ENCODE measurements at places on chromosomes 6 and 20. TPM values are rescaled to one million over a fixed set of nuclear protein-coding genes. Genes with fewer than 3 reads are reported as not detected.

GRCh38 chr20:51220293-51220706 lies 197.4 kb upstream of the KCNG1 start:
- no peaks in the 10 kb centered on the region for H3K36me3 ChIP-seq
- DNase-seq: peak; percentile 78
- no peak overlapping the region for H3K4me3 ChIP-seq
- no peak overlapping the region for H3K27ac ChIP-seq
- peaks cover 61% of the 10 kb centered on the region for H3K27me3 ChIP-seq
- H3K4me1 ChIP-seq: peaks cover 13% of the 10 kb centered on the region

GRCh38 chr20:26207237-26207966 lies 510.7 kb upstream of the ZNF337 start:
- DNase-seq: no peak
- no peak overlapping the region for H3K4me3 ChIP-seq
- H3K27ac ChIP-seq: no peak overlapping the region
- H3K36me3 ChIP-seq: no peaks in the 10 kb centered on the region

TCF21 gene
- total RNA-seq: not detected

GRCh38 chr6:75234126-75234865 lies 9.3 kb downstream of the COX7A2 start:
- H3K27ac ChIP-seq: no peak overlapping the region
- no peak for DNase-seq
- no peak overlapping the region for H3K4me3 ChIP-seq
- H3K36me3 ChIP-seq: peaks cover 17% of the 10 kb centered on the region
- no peaks in the 10 kb centered on the region for H3K27me3 ChIP-seq

DNA sequence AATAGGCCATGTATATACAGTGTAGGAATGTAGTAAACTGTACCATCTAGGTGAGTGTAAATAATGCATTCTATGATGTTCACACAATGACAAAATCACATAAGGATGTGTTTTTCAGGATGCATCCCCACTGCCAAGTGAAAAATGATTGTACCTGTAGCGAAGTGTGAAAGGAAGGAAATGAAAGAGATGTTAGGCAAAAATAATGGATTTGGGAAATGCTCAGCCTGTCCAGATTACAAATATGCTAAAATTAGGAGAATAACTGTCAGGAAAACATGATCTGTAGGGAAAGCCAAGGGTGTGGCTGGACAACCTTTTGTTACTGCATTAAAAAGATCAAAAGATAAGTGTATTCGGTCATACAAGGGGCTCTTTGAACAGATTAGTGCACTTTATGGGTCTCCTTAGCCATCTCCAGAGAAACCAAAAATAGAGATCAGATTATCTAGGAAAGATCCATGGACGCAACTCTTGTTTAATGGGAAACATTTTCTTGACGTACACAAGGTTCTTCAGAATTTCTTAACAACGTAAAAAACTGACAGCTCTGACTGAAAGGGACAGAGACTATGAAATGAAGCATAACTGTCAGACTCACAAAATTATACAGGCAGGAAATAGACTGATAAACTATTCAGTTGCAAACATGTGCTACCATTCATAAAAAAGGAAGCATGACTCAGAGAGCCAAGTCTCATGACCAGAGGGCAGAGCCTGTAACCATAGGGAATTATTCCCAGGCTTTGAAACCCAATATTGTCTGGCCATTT lies 253.6 kb upstream of the RAB32 start:
- H3K36me3 ChIP-seq: no peaks in the 10 kb centered on the region
- peaks cover 13% of the 10 kb centered on the region for H3K4me1 ChIP-seq
- DNase-seq: no peak
- no peaks in the 10 kb centered on the region for H3K27me3 ChIP-seq
- no peak overlapping the region for H3K4me3 ChIP-seq
- H3K27ac ChIP-seq: no peak overlapping the region

ADGB gene
- not detected for total RNA-seq

DNA sequence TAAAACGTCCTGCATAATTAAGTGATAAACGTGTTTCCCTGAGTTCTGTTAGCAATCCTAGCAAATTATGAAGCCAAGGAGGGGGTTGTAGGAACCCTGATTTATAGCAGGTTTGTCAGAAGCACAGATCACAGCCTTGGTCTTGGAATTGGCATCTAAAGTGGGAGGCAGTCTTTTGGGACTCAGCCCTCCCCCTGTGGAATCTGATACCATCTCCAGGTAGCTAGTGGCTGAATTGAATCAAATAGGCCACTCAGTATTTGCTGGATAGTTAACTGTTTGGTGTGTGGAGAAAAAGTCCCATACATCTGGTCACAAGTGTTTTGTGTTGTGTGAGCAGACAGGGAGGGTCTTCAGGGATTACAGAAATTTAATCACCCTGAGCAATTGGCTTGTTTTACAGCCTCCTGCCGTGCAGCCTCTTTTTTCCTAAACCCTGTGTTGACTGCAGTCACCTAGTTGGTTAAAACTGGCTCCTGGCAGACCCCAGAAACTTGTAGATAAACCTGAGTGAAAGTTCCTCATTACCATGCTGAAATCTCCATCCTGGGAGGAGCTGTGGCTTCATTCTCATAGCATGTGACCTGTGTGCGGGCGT lies 19.0 kb upstream of the KIFC1 start:
- H3K4me1 ChIP-seq: peaks cover 26% of the 10 kb centered on the region
- no peak for DNase-seq
- H3K36me3 ChIP-seq: no peaks in the 10 kb centered on the region

GRCh38 chr6:43303751-43304331 lies 4.8 kb downstream of the CRIP3 start:
- no peak for DNase-seq
- H3K27ac ChIP-seq: no peak overlapping the region
- peaks cover 37% of the 10 kb centered on the region for H3K27me3 ChIP-seq
- no peak overlapping the region for H3K4me3 ChIP-seq
- H3K4me1 ChIP-seq: no peaks in the 10 kb centered on the region

GRCh38 chr20:45309075-45309474 lies 976 bp upstream of the MATN4 start:
- no peak for DNase-seq
- H3K4me1 ChIP-seq: no peaks in the 10 kb centered on the region
- no peak overlapping the region for H3K27ac ChIP-seq
- peaks cover 72% of the 10 kb centered on the region for H3K27me3 ChIP-seq
- no peaks in the 10 kb centered on the region for H3K36me3 ChIP-seq

DNA sequence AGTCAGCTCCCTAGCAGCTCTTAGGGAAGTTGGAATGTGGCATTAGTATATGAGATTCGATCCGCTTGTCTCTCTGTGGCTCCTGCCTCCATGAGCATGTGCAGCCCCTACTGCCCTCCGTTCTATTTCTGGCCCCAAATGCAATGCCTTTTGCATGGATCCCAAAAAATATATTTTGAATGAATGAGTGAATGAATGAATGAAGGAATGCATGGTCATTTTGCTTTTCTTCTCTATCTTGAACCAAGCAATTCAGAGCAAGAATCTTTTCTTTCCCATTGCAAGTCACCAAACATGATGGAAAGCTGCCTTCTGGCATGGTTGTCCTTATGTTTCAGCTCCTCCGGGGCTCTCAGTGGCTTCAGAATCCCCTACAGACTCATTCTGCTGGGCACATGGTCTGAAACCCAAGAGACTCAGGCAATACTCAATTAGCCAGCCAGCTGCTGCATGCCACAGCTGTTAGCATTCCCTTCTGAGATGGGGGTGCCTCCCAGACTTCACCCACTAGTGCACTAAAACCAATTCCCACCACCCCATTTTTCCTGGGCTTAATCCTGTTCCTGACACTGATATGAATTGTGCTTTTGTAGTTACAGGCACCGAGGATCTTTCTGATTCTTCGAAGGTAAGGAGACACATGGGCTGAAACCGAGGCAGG lies 2.6 kb upstream of the IYD start:
- peaks cover 4% of the 10 kb centered on the region for H3K36me3 ChIP-seq
- H3K4me1 ChIP-seq: peaks cover 9% of the 10 kb centered on the region
- no peak overlapping the region for H3K27ac ChIP-seq
- no peak for DNase-seq
- no peak overlapping the region for H3K4me3 ChIP-seq

GRCh38 chr20:21301940-21302663 lies 1.0 kb upstream of the XRN2 start:
- H3K27ac ChIP-seq: peak overlapping the region; percentile 90
- no peaks in the 10 kb centered on the region for H3K27me3 ChIP-seq
- H3K36me3 ChIP-seq: peaks cover 26% of the 10 kb centered on the region
- H3K4me3 ChIP-seq: peak overlapping the region; percentile 73
- no peak for DNase-seq

GPSM3 gene
- 6.2 TPM for total RNA-seq

MEA1 gene
- total RNA-seq: 115 TPM

LY6G6D gene
- not detected for total RNA-seq

TCP1 gene
- 357 TPM for total RNA-seq

DNA sequence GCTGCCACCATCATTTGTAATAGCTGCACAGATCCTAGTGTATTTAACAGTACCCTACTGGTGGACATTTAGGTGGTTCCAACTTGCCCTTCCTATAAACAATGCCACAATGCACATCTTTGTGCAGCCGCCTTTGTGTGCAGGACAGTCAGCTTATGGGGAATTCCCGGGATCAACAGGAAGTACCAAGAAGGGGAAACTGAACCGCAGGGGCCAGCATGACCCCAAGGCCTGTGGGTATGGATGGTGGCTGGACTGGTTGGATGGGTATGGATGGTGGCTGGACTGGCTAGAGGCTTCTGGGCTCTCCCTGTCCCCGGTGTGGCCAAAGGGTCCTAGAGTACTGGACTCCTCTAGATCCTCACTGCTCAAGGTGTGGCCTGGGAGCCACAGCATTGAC lies 46.7 kb downstream of the CEBPB start:
- H3K27me3 ChIP-seq: no peaks in the 10 kb centered on the region
- peak; percentile 98 for DNase-seq
- H3K36me3 ChIP-seq: peaks cover 20% of the 10 kb centered on the region
- H3K27ac ChIP-seq: peak overlapping the region; percentile 78
- H3K4me3 ChIP-seq: peak overlapping the region; percentile 32

DNA sequence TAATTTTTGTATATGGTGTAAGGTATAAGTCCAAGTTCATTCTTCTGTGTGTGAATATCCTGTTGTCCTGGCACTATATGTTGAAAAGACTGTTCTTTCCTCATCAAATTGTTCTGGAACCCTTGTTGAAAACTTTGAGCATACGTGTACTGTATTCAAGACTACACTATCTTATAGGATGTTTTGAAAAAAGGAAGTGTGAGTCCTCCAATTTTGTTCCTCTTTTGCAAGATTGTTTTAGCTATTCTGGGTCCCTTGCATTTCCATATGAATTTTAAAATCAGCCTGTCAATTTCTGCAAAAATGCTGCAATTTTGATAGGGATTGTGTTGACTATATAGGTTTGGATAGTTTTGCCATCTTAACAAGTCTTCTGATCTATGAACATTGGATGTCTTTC lies 195.2 kb downstream of the BACH2 start:
- H3K27ac ChIP-seq: no peak overlapping the region
- H3K4me3 ChIP-seq: no peak overlapping the region
- no peaks in the 10 kb centered on the region for H3K27me3 ChIP-seq
- peaks cover 12% of the 10 kb centered on the region for H3K4me1 ChIP-seq
- H3K36me3 ChIP-seq: peaks cover 6% of the 10 kb centered on the region

- DNase-seq: no peak
- no peaks in the 10 kb centered on the region for H3K27me3 ChIP-seq
- no peak overlapping the region for H3K4me3 ChIP-seq
- H3K36me3 ChIP-seq: no peaks in the 10 kb centered on the region
- H3K27ac ChIP-seq: no peak overlapping the region
Measured at GRCh38 chr6:5706124-5707033, 300.3 kb downstream of the NRN1 start.

DNA sequence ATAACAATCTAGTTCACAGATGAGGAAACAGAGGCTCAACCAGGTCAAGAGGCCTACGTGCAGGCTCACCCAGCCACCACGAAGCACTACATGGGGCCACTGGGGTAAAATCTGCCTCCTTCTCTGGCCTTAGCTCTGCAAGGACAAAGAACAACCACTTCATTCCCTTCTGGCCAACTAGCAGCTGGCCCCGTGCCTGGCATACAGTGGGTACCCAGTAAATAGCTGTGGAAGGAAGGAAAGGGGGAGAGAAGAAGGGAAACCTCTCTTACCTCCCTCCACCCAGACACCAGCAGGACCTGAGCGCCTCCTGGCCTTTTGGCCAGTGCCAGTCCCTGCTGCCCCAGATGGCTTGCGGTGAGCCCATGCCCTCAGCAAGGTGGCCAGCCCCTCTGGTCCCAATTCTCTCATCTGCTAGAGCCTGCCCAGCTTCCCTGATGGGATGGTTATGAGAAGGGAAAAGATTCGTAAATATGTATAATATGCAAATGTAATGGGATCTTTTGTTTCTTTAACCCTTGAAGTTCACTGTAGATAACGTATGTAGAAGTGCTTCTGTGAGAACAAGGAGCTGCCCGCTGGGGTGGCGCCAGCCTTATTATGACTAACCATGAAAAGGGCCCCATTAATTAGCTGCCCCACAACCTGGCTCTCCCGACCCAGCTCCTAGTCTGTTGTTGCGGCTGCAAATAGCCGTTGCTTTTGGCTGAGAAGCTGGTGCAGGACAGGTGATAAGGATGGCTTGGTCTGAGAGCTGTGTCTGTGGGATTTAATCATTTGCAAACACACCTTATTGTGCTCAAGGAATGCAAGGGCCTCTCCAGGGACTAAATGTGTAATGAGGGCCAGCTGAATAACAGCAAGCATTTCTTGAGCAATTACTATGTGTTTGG lies 62.0 kb downstream of the DLGAP4 start:
- H3K4me1 ChIP-seq: no peaks in the 10 kb centered on the region
- H3K4me3 ChIP-seq: no peak overlapping the region
- no peaks in the 10 kb centered on the region for H3K36me3 ChIP-seq
- no peak overlapping the region for H3K27ac ChIP-seq
- H3K27me3 ChIP-seq: peaks cover 100% of the 10 kb centered on the region

THEMIS gene
- total RNA-seq: not detected

DNA sequence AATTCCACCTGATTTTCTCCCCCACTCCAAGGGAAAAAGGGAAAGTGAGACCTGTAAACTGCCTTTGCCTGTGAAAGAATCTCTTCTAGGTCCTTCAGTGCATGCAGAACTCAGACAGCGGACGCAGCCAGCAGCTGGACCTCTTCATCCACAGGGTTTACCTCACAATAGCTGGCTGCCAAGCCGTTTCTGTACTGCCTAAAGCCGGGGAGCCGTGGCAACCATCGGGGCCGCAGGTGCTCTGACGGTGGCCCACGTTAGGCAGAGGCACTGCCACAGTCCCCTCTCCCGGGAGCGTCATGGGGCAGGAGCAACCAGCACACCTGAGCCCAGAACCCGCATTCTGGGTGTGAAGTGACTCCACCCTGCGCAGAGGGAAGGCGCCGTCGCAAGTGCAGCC lies 206.1 kb downstream of the TTLL2 start:
- H3K27me3 ChIP-seq: peaks cover 78% of the 10 kb centered on the region
- no peak overlapping the region for H3K27ac ChIP-seq
- DNase-seq: no peak
- no peak overlapping the region for H3K4me3 ChIP-seq
- H3K36me3 ChIP-seq: no peaks in the 10 kb centered on the region
- no peaks in the 10 kb centered on the region for H3K4me1 ChIP-seq

VSTM2L gene
- 2.8 TPM for total RNA-seq

NTSR1 gene
- not detected for total RNA-seq

SYCP2 gene
- 56.0 TPM for total RNA-seq

GRCh38 chr6:92132957-92133356 lies 1286.4 kb downstream of the EPHA7 start:
- no peaks in the 10 kb centered on the region for H3K27me3 ChIP-seq
- H3K36me3 ChIP-seq: no peaks in the 10 kb centered on the region
- H3K4me3 ChIP-seq: no peak overlapping the region
- H3K4me1 ChIP-seq: no peaks in the 10 kb centered on the region
- H3K27ac ChIP-seq: no peak overlapping the region
- no peak for DNase-seq

Measured in Calu3 (cell line).